ENCODE measurements at places on chromosomes 6 and 20.

DNA sequence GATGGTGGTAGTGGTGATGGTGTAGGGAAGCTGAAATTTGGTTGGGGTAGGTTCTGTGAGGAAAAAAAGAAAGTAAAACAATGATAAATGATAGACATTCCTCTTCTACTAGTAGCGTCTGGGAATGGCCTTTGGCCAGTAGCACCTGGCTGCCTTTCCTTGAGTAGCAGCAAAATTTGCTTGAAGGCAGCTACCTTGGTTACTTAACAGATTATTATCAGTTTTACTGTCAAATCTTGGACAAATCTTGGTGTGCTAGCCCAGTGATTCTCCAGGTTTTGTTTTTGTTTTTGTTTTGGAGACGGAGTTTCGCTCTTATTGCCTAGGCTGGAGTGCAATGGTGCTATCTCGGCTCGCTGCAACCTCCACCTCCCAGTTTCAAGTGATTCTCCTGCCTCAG is 26.4 kb downstream of the LIN28B start:
- DNase-seq, result no peak

- DNase-seq, result no peak
These were observed 54.2 kb upstream of the MAP7 start for GRCh38 chr6:136604328-136604825.

- no peak for DNase-seq
These were observed 93.3 kb upstream of the SULF2 start for GRCh38 chr20:47878601-47879027.

DNA sequence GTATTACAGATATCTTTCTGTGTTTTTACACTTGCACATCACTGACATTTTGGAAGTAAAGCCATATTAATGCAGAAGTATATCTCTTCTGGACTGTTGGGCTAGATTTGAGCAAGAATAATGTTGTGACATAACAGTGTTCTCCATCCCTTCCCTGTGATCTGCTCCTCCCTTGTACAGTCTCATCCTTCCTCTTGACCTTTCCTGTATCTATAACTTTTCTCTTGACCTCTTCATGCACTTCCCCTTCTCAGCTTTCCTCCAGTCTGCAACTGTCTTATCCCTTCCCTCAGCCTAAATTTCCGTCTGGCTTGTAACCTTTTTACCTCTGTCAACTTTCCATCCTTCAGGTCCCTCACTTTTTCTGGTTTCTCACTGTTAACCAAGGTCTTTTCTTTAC is 29.8 kb downstream of the NCOA3 start:
- no peak for DNase-seq

GRCh38 chr6:22238861-22239260 is 58.0 kb downstream of the PRL start:
- DNase-seq, result no peak

- peak; percentile 99 for DNase-seq
These were observed 97.2 kb upstream of the MAP7 start for GRCh38 chr6:136647363-136647852.

GRCh38 chr20:36465109-36466080 is 75.9 kb upstream of the MYL9 start:
- peak; percentile 87 for DNase-seq

DNA sequence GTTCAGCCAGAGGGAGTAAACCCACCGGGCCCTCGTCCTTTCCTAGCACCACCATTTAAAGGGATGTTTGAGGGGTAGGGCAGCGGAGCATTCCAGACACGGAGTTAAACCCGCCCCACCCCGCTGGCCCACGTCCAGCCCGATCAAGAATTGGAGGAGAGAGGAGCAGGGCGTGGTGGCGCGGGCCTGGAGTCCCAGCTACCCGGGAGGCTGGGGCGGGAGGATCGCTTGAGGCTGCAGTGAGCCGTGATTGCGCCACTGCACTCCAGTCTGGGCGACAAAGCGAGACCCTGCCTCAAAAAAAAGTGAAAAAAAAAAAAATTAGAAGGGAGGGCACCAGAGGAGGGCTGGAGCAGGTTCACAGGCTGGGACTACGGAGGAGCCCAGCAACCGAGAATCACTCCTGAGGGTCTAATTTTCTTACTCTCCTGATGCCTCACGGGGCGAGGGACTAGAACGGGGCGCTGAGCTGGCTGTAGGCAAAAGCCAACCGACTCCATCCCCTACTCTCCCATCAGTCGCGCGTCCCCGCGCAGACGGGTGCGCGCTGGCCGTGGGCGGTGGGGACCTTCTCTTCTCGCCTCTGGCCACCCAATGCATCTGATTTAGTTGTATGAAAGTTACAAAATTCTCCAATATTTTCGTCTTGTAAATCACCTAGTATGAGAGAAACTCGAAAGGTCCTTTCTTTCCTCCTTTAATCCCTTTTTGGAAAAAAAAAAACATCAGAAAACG is 6.1 kb upstream of the HSPA1B start:
- peak; percentile 34 for DNase-seq

DNA sequence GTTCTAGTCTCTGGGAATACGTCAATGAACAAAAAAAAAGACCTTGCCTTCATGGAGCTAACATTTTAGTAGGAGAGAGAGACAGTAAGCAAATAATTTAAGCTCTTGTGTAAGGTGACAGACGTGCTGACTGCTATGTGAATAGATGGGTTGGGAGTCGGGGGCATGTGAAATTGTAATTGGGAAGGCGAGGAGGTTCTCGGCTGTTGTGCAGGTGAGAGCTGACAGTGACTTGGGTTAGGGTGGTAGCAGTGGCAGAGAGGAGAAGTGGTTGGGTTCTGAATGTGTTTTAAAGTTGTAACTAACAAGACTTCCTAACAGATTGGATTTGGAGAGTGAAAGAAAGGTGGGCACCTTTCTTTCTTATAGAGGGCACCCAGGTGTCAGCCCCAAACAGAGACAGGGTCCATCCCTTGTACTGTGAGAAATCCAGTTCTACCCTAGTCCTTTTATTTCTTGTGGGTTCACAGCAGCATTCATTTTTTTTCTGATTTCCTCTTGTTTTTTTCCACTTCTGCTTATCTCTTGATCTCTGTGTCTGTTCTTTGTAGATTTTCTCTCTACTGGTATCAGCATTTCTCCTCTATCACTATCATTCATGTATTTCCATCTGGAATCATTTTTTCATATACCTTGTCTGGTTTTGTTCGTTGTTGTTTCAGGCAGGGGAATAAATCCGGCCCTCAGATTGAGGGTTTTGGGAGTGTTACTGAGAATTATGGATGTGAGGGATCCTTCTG is 15.4 kb upstream of the MYLK2 start:
- DNase-seq, result no peak

- no peak for DNase-seq
These were observed 13.7 kb downstream of the C6orf132 start for GRCh38 chr6:42128460-42129359.

GRCh38 chr20:54668271-54669039 is 193.1 kb downstream of the DOK5 start:
- peak; percentile 14 for DNase-seq

DNA sequence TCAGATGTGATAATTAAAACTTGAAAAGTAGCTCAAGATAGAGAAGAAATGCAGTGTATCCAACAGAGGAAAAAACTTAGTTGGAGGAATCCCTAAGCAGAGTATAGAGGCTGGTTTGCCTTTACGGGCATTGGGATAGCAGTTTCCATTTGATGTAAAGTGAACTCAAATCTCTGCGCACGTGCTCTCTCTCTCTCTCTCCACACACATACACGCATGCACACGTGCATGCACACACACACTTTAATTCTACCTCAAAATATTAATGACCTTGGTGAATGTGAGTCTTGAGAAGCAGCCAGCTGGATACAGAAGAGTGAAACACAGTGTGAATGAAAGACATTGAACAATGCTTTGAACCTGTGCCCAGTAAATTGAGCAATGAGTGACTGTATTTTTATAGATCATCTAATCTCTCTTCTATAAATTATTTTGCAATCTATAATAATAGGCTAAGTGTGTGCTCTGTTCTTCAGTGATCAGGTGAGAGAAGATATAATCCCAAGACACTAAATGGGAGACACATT is 247.7 kb upstream of the FAM83B start:
- peak; percentile 64 for DNase-seq

- DNase-seq, result no peak
These were observed 110.2 kb downstream of the PHF3 start for GRCh38 chr6:63745784-63746183.

DNA sequence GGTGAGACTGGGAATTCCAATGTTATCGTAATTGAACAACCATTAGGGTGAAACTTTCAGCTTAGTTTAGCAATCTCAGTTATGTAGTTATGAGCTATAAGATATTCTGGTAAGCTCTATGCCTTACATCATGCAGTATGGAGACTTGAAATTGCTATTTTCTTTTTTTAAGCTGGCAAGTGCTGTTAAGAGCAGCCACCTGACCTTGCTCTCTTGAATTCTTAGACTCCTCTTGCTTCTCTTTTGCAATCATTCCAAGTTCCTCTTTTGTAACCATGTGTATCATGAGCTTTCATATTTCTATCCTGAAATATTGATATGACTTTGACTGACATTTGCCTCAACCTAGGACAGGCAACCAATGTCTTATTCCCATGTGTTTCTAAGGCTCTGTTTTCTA is 446.3 kb upstream of the SLC35B3 start:
- no peak for DNase-seq

DNA sequence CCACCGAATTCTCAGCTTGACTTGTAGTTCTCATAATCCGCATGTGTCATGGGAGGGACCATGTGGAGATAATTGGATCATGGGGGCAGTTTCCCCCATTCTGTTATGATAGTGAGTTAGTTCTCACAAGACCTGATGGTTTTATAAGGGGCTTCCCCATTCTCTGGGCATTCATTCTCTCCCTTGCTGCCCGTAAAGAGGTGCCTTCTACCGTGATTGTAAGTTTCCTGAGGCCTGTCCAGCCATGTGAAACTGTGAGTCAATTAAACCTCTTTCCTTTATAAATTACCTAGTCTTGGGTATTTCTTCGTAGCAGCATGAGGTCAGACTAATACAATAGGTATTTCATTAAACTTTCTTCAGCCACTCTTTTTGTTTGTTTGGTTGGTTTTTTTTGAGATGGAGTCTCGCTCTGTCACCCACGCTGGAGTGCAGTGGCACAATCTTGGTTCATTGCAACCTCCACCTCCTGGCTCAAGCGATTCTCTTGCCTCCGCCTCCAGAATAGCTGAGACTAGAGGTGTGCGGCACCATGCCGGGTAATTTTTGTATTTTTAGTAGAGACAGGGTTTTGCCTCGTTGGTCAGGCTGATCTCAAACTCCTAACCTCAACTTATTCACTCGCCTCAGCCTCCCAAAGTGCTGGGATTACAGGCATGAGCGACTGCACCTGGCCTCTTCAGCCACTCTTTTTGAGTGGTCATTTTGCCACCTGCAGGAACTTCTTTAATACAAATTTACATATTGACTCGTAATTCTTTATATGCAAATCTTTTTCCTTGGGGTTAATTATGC is 36.3 kb downstream of the GSTA2 start:
- no peak for DNase-seq

DNA sequence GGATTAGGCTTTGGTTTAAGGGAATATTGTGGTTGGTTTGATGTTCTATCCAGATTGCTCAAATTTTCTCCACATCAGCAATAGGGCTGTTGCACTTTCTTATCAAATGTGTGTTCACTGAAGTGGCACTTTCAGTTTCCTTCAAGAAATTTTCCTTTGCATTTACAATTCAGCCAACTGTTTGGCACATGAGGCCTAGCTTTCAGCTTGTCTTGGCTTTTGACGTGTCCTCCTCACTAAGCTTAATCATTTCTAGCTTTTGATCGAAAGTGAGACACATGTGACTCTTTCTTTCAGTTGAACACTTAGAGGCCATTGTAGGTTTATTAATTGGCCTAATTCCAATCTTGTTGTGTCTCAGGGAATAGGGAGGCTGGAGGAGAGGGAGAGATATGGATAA is 104.8 kb downstream of the FLRT3 start:
- no peak for DNase-seq
